ENCODE measurements at places on chromosomes 1 and 21.
A peak's percentile ranks its signal among the peaks of the same experiment; 100 is the strongest.

- no peak for DNase-seq
These were observed 190.2 kb upstream of the BRINP3 start for GRCh38 chr1:190667914-190668313.

DNA sequence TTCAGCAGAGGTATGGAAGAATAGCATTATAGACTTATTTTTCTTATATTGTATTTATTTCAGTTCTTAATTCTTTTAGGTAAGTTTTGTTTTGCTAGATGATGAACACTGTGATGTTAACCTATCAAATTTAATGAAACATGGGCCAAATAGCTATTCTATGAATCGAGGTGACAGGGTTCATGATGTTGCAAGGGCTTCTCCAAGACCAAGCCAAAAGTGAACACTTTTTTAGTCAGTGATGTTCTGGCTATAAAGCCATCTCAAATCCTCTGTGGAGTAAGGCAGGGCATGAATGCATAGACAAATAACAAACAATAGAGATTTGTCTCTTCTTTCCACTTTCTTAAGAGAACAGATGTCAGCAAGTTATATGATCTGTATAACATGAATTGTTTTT, 26.7 kb downstream of the C1orf146 start:
- no peak for DNase-seq

DNA sequence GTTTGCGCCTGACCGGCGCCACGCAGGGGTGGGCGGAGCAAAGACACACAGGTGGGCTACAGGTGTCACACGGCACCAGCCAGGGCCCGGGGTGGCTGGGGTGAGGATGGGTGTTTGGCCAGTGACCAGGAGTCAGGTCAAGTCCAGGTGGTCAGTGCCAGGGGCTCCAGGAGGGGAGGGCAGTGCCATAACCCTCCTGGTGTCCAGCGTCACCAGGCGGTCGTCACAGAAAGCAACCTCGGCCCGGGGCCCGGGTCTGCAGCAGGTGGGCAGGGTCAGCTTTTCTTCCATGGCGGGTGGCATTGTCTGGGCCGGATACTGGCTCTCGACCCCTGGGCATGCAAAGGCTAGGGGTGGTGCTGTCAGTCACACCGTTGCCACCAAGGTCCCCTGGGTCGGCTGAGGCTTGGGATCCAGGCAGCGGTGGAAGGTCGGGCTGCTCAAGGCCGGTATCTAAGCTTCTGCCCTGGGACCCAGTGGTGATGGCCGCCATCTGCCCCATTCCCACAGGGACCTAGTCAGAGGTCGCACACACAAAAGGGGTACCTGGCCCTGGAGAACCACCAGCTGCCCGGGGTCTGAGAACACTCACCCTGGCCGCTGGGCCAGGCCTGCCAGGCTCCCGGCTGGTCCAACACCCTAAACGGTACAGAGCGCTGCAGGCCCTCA, 1.8 kb downstream of the FNDC10 start:
- DNase-seq = no peak

DNA sequence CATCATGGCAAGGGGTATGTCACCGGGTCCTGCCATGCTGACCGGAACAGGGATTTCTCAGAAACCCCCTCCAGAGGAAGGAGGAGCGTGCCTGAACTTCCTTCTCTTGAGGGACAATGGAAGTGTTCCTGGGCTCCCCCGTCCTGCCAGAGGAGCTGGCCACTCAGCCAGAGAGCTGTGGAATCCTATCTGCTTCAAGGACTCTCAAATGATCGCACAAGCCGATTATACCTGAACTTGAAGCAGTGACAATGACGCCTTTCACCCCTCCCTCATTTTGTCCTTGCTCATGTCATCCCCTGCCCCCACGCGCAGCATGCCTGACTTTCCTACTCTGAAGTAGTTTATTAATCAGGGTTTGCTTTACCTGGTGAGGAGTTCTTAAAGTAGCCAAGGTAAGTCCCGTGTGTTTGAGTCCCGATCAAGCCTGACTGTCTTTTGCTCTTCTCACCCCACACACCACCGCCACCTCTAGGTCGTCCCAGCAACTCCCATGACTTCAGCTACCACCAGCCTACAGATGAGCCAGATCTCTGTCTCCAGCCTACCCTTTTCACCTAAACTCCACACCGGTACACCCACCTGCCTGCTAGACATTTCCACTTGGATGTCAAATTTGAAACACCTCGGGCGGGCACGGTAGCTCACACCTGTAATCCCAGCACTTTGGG, 25.0 kb upstream of the PRELP start:
- DNase-seq = no peak

- no peak for DNase-seq
These were observed 17.3 kb downstream of the METTL13 start for GRCh38 chr1:171798765-171799164.

DNA sequence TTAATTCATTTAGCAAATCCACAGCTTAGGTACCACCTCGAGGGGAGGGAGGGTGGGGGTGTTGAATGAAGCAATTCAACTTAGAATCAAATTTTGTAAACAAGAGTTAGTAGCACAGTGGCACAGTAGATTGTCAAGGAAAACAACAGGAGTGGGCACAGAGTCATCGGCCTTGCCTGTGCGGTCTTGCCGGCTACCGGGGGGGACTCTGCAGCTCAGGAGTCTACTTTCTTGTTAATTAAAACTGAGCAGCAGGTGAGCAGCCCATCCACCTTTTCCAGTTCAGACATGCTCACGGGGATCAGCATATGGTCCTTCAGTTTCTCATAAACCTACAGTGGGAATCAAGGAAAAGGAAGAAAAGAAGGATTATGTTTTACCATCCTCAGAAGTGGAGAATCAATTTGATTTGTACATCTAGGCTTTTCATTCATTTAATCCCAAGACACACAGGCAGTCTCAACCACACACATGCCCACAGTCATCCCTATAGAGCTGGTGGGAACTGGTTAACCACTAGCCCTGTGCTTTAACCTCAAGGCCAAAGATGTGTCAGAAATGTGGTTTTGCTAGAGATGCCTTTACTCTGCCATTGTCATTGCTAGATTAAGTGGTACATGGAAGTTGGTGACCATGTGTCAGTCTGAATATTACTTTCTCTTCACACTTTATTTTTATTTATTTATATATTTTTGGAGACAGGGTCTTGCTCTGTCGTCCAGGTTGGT, 45.0 kb upstream of the BCL10 start:
- DNase-seq = peak; percentile 84

- peak; percentile 15 for DNase-seq
These were observed 21.7 kb upstream of the ABCD3 start for GRCh38 chr1:94396356-94397010.

GRCh38 chr1:226912587-226913176, 27.4 kb upstream of the COQ8A start:
- peak; percentile 9 for DNase-seq

DNA sequence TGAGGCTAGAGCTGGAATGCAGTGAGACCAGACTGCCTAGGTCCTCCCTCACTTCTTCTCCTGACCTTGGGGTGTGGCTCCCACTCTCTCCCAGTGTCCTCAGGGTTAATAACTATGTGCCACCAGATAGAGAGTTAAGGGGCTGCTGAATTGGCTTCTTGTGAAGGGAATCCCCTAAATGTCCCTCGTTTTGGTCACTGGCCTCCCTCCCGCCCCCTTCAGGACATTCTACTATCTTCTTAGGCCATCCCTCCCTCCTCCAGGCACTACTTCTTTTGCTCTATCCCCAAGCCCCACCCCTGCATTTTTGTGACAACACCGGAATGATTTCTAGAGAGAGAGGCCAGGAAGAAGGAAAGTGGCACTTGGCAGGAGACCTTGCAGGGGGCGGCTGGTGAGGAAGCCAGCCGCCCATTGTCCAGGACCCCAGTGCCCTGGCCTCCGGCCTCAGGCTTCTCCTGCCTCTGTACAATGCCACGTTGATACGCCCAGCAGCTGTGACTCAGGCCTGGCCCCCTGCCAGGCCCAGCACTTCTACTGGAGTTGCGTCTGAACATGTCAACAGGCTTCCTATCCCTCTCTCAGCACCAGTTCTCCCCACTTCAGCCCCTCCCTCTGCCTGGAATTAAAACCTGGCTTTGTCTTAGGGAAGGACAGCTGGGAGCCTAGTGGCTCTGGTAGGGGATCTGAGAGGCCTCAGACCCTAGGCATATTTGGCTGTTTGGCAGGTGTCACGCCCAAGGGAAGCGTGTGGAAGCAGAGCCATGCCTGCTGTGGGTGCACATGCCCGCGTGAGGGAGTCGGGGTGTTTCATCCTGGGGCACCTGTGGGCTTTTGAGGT, 9.1 kb downstream of the LMNA start:
- peak; percentile 98 for DNase-seq

- DNase-seq = peak; percentile 74
These were observed 7.6 kb upstream of the ZNF326 start for GRCh38 chr1:89987159-89987819.

- DNase-seq = no peak
These were observed 755 bp downstream of the RPAP2 start for GRCh38 chr1:92299477-92300150.

DNA sequence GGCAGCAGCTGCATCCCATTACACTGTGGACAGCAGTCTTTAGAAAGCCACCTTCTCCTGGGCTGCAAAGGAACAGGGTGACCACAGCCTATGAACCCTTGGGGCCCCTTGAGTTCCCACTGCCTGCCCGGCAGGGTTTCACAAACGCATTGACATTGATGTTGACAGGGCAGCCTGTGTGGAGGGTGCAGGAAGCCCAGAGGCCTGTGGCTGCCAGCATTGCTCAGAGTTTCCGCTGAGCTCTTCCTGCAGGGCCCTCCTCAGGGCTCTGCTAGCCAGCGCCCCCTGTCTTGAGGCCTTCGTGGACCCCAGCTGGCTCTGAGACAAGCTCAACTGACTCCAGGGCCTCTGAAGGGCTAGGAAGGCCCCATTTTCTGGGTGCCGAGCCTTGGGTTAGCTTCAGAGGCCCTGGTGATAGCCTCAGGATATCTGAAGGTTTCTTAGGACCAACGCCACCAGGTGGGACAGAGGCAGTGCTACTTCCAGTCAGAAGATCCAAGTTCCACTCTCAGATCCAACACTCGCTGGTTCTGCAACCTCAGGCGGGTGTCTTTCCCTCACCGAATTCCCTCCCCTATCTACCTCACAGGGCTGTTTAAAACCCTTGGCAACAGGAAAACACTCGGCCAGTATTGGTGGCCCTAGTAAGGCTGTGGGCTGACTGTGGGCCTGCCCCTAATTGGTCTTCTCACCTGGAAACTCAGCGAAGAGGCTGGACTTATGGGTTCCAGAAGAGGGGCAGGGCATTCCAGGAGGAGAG, 27.2 kb upstream of the EPS8L3 start:
- DNase-seq = peak; percentile 76

- no peak for DNase-seq
These were observed 44.6 kb downstream of the RASSF5 start for GRCh38 chr1:206551986-206552326.

DNA sequence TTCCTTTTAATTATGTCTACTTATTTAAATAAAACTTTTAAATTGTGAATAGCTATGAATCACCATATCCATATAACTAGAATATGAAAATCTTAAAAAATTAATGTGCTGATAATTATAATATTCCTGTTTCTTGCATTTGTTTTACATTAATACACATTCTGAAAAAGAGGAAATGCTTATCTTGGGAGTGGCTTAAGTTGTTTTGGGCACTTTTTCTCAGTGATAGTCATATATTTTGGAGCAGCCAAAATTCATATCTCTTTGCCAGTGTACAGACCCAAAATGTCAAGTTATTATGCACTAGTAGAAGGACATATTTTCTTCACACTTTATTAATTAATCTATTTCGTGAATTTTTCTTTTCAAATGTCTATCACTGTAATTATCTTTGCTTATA, 838.5 kb downstream of the USP25 start:
- no peak for DNase-seq

- peak; percentile 75 for DNase-seq
These were observed at the start of gene DISP1 for GRCh38 chr1:222814536-222815439. Gene DISP1 (plus strand): TSS chr1:222815039. CDS start chr1:222942824, 127,785 bp downstream.

GRCh38 chr1:115228191-115228590, 109.9 kb downstream of the NGF start:
- no peak for DNase-seq

- DNase-seq = no peak
These were observed 68.0 kb downstream of the MRPS6 start for GRCh38 chr21:34141373-34141772.

DNA sequence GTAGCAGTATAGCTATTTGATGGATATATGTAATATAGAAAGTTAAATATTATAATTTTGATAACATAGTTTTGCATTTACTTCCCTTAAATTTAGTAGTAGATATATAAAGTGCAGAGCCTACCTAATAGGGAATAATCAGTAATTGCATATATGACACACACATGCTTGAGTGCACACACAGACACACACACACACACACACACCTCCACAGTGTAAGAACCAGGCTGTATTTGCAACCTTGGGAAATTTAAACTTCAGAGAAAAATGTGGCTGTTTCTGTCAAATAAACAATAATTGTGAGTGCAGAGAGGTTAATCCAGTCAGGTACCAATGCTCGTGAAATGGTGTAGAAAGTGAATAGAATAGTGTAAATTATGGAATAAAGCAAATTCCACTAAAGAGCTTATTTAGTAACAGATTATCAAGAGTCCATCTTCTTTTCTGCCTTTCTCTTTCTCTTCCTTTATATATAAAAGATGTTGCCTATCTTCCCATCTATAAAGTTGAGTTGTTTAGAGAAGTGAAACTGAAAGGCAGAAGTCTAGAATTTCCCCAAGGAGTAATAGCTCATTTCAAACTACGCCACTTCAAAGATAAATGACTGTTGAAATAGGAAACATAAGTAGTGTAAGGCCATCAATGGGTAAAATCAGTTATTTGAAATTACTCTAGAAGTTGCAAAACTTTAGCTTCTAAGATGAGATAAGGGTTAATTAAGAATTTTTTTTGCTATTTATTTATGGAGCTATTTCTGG, 273.7 kb downstream of the SRGAP2C start:
- DNase-seq = no peak

DNA sequence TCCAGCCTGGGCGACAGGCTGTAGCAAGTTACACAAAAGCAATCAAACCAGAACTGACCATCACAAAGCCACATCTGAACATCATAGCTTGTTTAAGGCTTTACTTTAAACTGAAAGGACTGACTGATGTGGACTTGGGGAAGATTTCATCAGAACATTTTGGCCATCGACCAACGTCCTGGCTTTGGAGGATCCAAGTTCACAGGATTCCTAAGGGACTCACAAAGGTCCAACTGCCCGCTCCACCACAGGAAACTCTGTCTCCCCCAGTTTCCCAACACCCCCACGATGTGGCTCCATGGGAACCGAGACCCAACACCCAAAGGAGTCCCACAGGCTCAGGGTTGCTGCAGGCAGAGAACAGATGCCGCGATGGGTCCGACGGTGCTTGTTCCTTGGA, 9.3 kb downstream of the SSU72 start:
- DNase-seq = peak; percentile 24

DNA sequence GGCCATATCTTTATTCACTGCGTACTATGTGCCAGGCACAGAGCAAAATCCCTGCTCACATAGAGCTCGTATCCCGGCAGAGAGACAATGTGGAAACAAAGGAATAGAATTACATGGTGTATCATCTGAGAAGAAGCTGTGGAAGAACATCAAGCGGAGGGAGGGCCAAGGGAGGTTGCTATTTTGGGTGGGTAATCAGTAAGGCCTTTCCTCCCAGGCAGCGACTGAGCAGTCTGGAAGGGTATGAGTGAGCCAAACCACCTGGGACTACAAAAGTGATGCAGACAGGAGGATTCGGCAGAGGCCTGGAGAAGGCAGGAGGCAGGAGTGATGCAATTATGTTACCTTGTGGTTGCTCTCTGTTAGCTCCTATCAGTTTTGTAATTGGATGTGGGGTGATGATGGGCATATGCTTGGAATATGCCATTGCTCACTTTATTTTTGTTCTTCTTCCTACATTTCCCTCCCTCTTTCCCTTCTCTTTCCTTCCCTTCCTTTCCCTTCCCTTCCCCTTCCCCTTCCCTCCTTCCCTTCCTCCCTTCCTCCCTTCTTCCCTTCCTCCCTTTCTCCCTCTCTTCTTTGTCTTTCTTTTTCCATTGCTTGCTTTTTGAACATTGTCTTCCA, 172.9 kb downstream of the DISC1 start:
- DNase-seq = no peak

- peak; percentile 87 for DNase-seq
These were observed 7.5 kb upstream of the PARK7 start for GRCh38 chr1:7953850-7954609.

All from fibroblast of skin of scalp (primary cell).